Activated CD4-positive, alpha-beta T cell treated with anti-CD3 and anti-CD28 coated beads, Interleukin-2, amount 10 ng/mL, durations not matched to agents 24 days and 14 days (primary cell): ENCODE measurements at places on chromosomes 6 and 20. TPM values are rescaled to one million over a fixed set of nuclear protein-coding genes. Genes with fewer than 3 reads are reported as not detected.

DNA sequence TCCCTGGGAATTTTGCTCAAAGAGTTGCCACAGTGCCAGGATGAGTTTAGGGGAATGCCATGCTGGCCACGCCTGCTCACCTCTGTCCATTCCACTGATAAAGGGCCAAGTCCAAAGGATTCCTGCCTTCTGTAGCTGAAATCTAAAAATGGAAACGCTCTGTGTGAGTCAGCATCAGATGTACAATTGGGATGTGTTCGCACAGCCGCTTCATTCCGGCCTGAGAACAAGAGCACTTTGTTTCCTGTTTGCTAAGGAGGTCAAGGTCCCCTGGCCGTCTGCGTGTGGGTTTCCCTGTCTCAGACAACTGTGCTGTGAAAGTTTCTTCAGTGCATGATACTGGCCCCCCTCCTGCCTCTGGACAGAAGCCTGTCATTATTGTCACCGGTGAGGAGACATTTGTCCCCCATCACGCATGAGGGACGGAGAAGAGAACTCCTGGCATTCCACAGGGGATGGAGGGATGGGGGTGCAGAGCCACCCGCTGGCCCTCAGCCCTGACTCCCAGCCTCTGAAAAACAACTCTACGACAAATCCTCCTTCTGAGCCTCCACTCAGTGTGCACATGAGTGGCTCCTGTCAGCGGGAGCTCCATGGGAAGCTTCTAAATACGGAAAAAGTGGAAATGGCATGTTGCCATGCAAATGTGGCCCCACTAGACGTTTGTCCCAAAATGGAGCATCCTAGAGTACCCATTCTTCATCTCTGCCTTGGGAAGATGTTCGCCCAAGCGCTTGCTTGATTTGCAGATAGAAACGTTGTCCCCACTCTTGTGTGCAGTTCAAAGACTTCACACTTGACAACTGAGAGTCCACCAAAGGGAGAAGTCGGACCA, 143.5 kb upstream of the AFDN start:
- H3K4me1 ChIP-seq: no peaks in the 10 kb centered on the region
- no peak overlapping the region for H3K27ac ChIP-seq
- H3K27me3 ChIP-seq: peaks cover 78% of the 10 kb centered on the region
- DNase-seq: no peak
- H3K4me3 ChIP-seq: no peak overlapping the region
- no peaks in the 10 kb centered on the region for H3K36me3 ChIP-seq

GRCh38 chr20:57215826-57216471, 50.5 kb downstream of the BMP7 start:
- H3K4me1 ChIP-seq: no peaks in the 10 kb centered on the region
- no peaks in the 10 kb centered on the region for H3K36me3 ChIP-seq
- H3K4me3 ChIP-seq: no peak overlapping the region
- no peak for DNase-seq
- peaks cover 5% of the 10 kb centered on the region for H3K27me3 ChIP-seq
- no peak overlapping the region for H3K27ac ChIP-seq

GRCh38 chr6:166768761-166769160, 141.7 kb upstream of the RPS6KA2 start:
- no peaks in the 10 kb centered on the region for H3K36me3 ChIP-seq
- H3K27ac ChIP-seq: no peak overlapping the region

DNA sequence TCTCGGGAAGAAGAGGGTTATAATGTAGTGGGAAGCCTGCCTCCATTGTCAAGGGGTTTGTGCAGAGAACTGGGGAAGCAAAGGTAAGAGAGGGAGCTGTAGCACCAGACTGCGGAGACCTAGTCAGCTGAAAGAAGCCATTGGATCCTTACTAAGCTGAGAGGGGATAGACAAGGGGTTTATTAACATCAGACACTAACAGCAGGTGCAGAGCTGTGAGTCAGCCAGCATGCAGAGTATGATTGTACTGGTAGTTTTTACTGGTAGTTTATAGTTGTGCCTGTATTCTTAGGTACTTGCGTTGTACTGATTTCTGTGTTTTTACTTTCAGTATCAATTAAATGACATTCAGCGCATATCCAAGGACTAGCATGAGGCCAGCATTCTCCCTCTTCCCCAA, 17.8 kb upstream of the COL19A1 start:
- DNase-seq: no peak
- H3K27ac ChIP-seq: no peak overlapping the region
- no peak overlapping the region for H3K4me3 ChIP-seq
- H3K27me3 ChIP-seq: peaks cover 30% of the 10 kb centered on the region
- no peaks in the 10 kb centered on the region for H3K36me3 ChIP-seq

GRCh38 chr6:89122625-89123024, 4.8 kb upstream of the SRSF12 start:
- H3K36me3 ChIP-seq: no peaks in the 10 kb centered on the region
- no peak overlapping the region for H3K27ac ChIP-seq
- DNase-seq: peak; percentile 67
- H3K4me3 ChIP-seq: no peak overlapping the region
- peaks cover 23% of the 10 kb centered on the region for H3K27me3 ChIP-seq

The SIRPB2 gene
- not detected in 2 replicates for total RNA-seq

The GSTA3 gene
- total RNA-seq: not detected in 2 replicates

The MAPK13 gene
- 59.4 and 61.6 TPM in 2 replicates for total RNA-seq

The ADGRF4 gene
- not detected in 2 replicates for total RNA-seq

The NCOA6 gene
- total RNA-seq: 25.1 and 26.8 TPM in 2 replicates

DNA sequence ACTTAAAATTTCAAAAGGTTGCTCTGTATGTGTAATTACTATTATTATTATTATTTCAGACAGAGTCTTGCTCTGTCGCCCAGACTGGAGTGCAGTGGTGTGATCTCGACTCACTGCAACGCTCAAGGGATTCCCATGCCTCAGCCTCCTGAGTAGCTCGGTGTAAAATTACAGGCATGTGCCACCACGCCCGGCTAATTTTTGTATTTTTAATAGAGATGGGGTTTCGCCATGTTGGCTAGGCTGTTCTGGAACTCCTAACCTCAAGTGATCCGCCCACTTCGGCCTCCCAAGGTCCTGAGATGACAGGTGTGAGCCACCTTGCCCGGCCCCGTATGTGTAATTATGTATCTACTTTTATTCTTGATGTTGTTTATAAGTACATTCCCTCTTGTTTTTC, 65.3 kb upstream of the ZNF217 start:
- no peak overlapping the region for H3K4me3 ChIP-seq
- H3K27ac ChIP-seq: no peak overlapping the region
- no peaks in the 10 kb centered on the region for H3K36me3 ChIP-seq
- no peaks in the 10 kb centered on the region for H3K27me3 ChIP-seq

The CALHM5 gene
- not detected in 2 replicates for total RNA-seq

The PHACTR3 gene
- not detected in 2 replicates for total RNA-seq

DNA sequence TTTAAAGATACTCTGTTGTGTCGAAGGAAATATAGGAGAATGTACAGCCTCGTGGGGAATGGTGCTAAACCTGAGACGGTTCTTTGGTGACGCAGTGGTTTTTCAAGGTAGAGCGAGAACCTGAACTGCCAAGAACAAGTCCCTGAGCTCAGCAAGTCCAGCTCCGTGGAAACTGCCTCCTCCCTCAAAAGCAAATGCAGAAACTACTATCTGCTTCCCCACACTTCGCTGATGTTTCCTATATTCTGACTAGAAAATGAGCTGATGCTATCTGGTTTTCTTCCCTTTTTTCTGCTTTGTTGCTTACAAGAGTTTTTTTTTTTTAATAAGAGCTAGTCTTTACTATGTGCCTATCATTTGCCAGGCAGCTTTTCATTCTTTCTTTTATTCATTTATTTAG, 85.3 kb upstream of the LY86 start:
- peaks cover 70% of the 10 kb centered on the region for H3K27me3 ChIP-seq
- H3K27ac ChIP-seq: no peak overlapping the region
- no peaks in the 10 kb centered on the region for H3K36me3 ChIP-seq

GRCh38 chr20:5001174-5002076, at the start of gene SLC23A2:
TSS of gene SLC23A2 (minus strand) at chr20:5001510. CDS start at chr20:4932562, 68,948 bp downstream.
- H3K4me3 ChIP-seq: peak within 1 kb of the TSS; percentile 98
- peaks cover 19% of the 10 kb centered on the region for H3K27me3 ChIP-seq
- H3K27ac ChIP-seq: peak within 1 kb of the TSS; percentile 96

GRCh38 chr6:124393536-124393935, 568.7 kb upstream of the RNF217 start:
- no peak overlapping the region for H3K27ac ChIP-seq
- DNase-seq: no peak
- H3K4me3 ChIP-seq: no peak overlapping the region
- H3K36me3 ChIP-seq: no peaks in the 10 kb centered on the region

DNA sequence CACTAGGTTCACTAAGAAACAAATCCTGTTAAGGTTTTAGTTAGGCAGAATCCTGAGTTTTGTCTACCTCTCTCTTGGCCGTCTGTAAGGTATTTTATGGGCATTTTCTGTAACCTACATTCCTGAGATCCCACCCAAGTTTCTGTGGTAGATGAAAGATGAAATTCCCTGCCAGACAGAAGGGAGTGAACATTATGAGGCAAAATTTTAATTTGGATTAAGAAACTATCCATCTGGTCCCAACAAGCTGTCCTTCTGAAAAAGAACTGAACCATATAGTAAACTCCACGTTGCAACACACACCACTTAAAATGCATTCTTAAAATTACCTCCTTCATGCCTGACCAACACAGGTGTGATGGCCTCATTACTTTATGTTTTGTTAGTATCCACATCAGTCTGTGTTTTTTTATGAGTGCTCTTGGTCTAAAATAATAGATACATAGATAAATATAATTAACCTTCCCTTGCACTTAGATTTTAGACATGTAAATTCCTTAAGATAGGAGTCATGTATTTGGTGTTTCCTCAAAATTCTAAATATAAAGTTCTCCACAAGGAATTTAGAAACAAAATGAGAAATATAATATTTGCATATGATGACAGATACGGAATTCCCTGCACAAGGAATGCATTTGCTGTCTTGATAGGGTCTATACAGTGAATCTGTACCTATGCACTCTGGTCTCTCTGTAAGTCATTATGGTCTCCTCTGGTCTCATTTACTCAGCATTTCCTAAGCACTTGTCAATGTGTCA, 86.5 kb downstream of the CHD6 start:
- no peak overlapping the region for H3K4me3 ChIP-seq
- H3K27ac ChIP-seq: no peak overlapping the region
- H3K4me1 ChIP-seq: peaks cover 2% of the 10 kb centered on the region
- peaks cover 13% of the 10 kb centered on the region for H3K36me3 ChIP-seq
- no peaks in the 10 kb centered on the region for H3K27me3 ChIP-seq

DNA sequence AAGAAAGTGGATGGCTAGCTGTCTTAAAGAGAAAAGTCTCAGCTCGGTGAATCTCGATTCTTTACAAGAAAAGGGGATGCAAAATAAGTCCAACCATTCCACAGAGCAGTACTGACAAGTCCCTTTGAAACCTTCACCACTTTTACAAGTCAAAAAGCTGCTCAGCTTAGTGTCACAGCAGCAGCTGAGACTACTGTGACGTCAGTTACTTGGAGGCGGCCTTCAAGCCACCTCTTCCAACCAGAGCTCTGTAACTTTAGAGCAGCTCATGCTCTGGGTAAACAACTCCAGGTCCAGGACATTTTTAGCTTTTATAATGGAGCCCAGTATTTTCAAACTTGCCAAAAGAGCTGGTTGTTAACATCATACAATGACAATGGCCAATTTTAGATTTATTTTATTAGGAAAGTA, at the start of gene KIAA0408:
Gene KIAA0408 (minus strand): TSS at position 159 of the 411 bp plus-strand sequence. CDS start 5,408 bp downstream, outside the sequence.
- no peaks in the 10 kb centered on the region for H3K36me3 ChIP-seq
- peaks cover 7% of the 10 kb centered on the region for H3K4me1 ChIP-seq
- DNase-seq: no peak
- no peaks in the 10 kb centered on the region for H3K27me3 ChIP-seq
- no peak within 1 kb of the TSS for H3K4me3 ChIP-seq

The SLC22A2 gene
- not detected in 2 replicates for total RNA-seq

The SRMS gene
- not detected in 2 replicates for total RNA-seq

The CST1 gene
- not detected in 2 replicates for total RNA-seq

DNA sequence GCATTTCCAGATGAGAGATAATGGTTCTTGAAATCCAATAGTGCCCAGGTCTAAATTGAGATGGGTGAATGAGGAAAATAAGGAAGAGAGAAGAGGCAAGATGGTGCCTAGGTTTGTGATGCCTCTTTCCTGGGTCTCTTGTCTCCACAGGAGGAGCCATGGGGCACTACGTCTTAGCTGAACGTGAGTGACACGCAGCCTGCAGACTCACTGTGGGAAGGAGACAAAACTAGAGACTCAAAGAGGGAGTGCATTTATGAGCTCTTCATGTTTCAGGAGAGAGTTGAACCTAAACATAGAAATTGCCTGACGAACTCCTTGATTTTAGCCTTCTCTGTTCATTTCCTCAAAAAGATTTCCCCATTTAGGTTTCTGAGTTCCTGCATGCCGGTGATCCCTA, 6.8 kb downstream of the HFE start:
- no peak for DNase-seq
- no peaks in the 10 kb centered on the region for H3K36me3 ChIP-seq
- H3K27me3 ChIP-seq: peaks cover 7% of the 10 kb centered on the region
- peaks cover 29% of the 10 kb centered on the region for H3K4me1 ChIP-seq
- peak overlapping the region; percentile 51 for H3K27ac ChIP-seq
- no peak overlapping the region for H3K4me3 ChIP-seq

DNA sequence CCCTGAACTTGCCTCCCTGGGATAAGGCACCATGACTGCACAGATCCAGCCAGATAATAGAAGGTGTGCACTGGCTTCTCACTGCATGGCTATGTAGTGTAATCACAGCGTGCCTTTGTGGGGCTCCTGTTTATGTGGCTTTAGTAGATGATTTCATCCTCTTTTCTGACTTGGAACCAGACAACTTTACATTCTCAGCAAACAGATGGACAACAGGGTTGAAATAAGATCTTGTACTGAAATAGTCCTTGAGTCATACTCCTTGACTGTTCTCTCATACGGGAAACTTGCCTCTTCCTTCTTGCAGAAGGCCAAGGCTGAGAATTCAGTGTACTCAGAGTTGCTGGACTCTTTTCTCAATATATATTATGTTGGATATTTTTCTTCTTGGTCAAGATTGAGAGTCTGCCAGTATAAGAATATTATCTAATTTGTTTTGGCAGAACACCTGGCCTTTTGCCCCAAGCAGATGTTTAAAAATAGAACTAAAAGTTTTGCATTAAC, 25.0 kb upstream of the RNF144B start:
- H3K27ac ChIP-seq: no peak overlapping the region
- no peaks in the 10 kb centered on the region for H3K4me1 ChIP-seq
- no peak overlapping the region for H3K4me3 ChIP-seq
- no peak for DNase-seq
- no peaks in the 10 kb centered on the region for H3K36me3 ChIP-seq

DNA sequence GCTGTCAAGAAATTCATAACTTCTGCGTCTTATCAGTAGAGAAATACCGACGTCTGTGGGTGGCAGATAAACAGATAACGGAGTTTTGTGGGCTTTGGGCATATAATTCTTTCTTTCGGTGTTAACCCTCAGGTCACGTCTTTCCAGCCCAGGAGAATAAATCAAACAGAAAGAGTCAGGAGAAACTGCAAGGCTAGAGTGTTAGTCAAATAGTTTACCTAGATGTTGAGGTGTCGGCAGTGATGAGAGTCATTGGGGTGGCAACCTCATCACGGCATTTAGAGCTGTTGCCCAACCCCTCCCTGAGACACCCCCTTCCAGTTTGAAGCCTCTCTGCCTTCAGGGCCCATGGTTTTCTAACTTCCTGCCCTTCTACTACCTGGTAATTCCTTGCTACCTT, 49.5 kb downstream of the ADTRP start:
- peak overlapping the region; percentile 94 for H3K27ac ChIP-seq
- H3K4me3 ChIP-seq: peak overlapping the region; percentile 82
- no peaks in the 10 kb centered on the region for H3K27me3 ChIP-seq
